Epithelial cell of proximal tubule (primary cell): ENCODE measurements at places on chromosomes 16 and 17. TPM values are rescaled to one million over a fixed set of nuclear protein-coding genes. Genes with fewer than 3 reads are reported as not detected.

The OR1A2 gene
- not detected in 2 replicates for total RNA-seq

The ZDHHC1 gene
- 1.8 and 7.3 TPM in 2 replicates for total RNA-seq

The CRYBA1 gene
- not detected in 2 replicates for total RNA-seq

The TP53TG3F gene
- total RNA-seq = not detected in 2 replicates

The KRTAP9-4 gene
- total RNA-seq = not detected in 2 replicates

The KRT40 gene
- not detected in 2 replicates for total RNA-seq

- DNase-seq = no peak
Measured at GRCh38 chr17:59972778-59973177, 8.2 kb upstream of the RNFT1 start.

GRCh38 chr17:83067718-83068261, 11.6 kb upstream of the METRNL start:
- DNase-seq = no peak

GRCh38 chr16:75854152-75854551, 127.9 kb upstream of the CPHXL start:
- no peak for DNase-seq

DNA sequence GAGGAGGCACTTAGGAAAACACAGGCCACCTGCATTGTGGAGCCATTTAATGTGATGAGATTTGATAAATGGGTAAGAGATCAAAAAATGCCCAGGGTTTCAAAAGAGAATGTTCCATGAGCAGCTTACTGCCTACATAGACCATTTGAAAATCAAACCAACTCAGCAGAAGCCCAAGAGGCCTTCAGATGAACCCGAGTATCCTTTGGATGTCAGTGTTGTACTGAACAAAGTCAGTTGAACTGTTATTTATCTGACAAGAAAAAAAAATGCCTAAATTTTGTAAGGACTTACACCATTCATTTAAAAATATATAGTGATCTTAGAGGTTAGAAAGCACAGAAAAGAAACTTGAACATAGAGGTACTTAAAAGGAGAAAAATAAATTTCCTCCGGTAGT, 381.7 kb downstream of the ZFHX3 start:
- DNase-seq = no peak

GRCh38 chr17:49074851-49075540, 57.6 kb upstream of the B4GALNT2 start:
- no peak for DNase-seq

- DNase-seq = no peak
Measured at GRCh38 chr16:11356573-11357331, 11.5 kb downstream of the RMI2 start.

DNA sequence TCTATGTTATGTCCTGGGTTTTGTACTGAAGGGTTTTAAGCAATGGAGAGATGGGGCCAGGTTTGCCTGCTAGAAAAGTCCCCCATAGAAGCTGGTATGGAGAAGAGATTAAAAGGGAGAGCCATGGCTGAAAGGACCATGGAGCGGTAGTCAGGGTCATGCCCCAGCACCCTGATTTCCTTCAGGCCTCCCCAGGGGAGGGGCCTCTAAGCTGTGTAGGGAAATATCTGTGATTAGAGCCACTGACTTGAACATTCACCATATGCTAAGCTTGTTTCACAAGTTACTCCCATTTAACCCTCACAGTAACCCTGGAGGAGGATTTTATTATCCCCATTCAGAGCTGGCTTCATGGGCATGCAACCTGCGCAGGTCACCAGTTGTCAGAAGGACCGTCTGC, 3.8 kb upstream of the ATP2A3 start:
- DNase-seq = no peak

GRCh38 chr17:76312735-76313134, 4.7 kb upstream of the QRICH2 start:
- no peak for DNase-seq

- DNase-seq = no peak
Measured at GRCh38 chr16:65012357-65012756, 109.5 kb downstream of the CDH11 start.

- DNase-seq = no peak
Measured at GRCh38 chr16:67470359-67470758, 10.6 kb downstream of the ATP6V0D1 start.

DNA sequence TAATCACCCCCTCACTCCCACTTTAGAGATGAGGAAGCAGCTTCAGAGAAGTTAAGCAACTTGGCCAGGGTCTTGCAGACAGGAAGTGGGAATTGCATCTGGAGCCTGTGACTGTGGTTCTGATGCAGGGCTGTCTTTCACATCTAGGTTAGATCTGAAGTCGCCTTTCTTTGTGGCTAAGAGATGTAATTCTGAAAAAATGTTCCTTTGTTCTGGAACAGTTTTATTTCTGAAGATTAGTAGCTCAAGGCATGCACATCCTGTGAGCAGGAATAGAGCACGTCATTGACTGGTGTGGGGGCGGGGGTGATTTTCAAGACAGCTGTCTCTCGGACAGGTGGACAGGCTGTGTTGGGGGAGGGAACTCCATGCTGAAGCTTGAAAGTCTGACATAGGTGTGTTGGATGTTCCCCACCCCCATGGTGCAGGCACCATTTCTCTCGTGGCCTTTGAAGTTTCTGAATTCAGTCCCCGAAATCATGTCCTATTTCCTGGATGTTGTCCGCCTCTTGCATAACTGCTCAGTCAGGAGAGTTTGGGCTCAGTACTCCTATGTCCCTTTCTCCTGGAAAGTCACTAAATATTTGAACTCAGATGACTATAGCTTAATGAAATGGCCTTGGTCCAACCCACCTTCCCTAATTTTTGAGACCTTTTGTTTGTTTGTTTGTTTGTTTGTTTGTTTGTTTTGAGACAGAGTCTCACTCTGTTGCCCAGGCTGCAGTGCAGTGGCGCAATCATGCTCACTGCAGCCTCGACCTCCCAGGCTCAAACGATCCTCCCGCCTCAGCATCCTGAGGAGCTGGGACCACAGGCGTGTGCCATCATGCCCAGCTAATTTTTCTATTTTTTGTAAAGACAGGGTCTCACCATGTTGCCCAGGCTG, 21.0 kb upstream of the HERPUD1 start:
- no peak for DNase-seq

GRCh38 chr17:44037471-44037870, 22.7 kb upstream of the TMEM101 start:
- DNase-seq = no peak

DNA sequence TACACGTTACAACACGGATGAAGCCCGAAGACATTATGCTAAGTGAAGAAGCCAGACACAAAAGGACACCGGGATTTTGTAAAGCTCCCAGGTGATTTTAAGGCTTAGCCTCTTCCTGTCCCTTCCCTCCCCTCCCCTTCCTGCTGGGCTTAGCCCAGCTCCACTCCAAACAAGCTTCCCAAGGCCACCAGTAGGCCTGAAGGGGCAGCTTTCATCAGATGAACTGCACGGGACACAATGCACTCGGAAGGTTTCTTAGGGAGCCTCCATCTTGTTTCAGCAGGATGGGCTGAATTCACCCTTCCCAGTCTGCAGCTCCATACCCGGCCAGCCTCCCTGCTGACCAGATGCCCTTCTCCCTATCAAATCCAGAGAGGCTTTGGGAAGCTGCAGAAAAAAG, 10.4 kb downstream of the MEFV start:
- no peak for DNase-seq

DNA sequence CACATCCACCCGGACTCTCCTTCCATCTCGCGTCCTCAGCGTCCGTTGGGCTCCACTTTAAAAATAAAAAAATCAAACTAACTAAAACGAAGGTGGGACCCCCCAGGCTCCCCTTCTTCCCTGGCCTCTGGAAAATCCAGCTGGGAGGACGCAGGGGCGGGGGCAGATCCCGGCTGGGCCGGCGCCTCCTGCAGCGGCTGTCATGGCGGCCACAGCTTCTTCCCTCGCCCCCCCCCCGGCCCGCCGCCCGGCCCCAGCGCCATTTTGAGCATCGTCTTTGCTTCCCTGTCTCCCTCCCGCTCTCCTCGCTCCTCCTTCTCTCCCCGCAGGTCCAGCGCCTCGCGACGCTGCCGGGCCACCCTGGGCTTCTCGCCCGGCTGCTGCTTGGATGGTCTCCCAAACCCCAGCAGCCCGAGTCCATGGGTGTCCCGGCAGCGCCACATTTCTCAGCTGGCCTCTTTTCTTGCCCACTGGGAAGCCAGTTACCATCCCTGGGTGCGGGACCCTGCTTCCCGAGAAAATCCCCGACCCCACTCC, 3.3 kb downstream of the HOXB2 start:
- no peak for DNase-seq

DNA sequence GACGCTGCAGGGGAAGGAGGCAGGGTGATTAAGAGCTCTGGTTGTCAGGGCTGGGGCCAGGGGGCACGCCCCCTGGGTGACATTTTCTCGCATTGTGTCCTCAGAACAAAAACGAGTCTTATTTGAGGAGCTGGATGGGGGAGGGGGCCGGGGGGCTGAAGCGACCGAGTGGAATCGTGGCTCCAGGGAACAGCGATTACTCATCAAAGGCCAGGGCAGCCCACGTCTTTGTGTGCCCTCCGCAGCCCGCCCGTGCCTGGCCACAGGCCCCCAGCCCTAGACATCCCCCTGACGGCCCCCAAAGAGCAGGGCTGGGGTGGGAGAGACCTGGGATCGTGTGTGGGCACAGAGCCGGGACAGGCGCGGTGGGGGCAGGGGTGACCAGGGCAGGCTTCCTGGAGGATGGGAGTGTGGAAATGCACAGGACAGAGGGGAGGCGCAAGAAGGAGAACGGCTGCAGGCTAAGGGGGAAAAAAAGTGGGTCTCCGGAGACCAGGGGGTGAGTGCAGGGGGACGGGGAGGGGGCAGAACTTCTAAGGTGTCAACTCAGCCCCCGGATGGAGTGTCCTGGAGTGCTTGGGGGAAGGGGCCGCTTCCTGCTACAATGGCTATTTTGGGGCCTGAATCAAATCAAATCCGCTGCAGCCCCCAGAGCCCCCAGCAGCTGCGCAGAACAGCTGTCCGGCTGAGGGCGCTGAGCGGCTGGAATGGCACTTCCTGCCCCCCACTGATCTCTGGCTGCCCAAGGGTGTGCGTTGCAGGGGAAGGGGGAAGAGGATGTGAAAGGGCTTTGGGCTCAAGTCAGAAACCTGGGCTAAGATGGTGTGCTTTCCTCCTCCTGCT, 24.0 kb upstream of the PHB1 start:
- DNase-seq = no peak

GRCh38 chr17:75633486-75634375, 497 bp downstream of the SMIM5 start:
- peak; percentile 42 for DNase-seq

DNA sequence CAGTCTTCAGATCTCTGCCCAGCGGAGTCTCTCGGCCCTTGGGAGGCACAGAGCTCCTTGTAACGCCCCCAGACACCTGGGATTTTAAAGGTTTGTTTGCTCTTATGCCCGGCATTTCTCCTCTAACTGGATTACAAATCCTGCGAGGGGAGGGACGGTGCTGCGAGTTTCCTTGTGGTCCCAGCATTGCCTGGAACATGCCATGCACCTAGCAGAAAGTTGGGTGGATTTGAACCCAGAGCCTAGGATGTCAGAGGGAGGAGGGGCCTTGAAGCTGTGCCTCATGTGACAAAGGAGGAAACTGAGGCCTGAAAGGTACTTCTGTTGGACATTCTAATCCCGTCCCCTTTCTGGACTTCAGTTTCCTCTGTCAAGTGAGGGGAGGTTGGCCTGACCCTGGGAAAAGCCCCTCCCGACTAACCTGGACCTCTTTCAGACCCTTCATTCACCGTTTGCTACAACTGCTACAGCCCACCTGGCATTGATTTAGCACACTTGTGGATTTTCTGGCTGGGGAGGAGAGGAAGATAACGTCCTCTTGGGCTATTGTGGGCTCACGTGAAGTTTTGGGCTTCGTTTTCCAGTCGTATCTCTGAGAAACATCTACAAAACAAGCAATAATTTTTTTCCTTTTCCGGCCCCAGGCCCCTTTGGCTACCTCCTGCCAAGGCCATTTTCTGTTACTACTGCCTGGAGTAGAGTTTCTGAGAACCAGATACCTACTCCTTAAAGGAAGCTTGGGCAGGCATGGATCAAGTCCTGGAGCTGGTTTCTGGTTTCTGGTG, 30.9 kb downstream of the MRC2 start:
- DNase-seq = no peak

GRCh38 chr16:24729243-24729950, at the start of gene TNRC6A:
Gene TNRC6A (plus strand): TSS chr16:24729651. CDS start chr16:24729842, 191 bp downstream.
- no peak for DNase-seq

DNA sequence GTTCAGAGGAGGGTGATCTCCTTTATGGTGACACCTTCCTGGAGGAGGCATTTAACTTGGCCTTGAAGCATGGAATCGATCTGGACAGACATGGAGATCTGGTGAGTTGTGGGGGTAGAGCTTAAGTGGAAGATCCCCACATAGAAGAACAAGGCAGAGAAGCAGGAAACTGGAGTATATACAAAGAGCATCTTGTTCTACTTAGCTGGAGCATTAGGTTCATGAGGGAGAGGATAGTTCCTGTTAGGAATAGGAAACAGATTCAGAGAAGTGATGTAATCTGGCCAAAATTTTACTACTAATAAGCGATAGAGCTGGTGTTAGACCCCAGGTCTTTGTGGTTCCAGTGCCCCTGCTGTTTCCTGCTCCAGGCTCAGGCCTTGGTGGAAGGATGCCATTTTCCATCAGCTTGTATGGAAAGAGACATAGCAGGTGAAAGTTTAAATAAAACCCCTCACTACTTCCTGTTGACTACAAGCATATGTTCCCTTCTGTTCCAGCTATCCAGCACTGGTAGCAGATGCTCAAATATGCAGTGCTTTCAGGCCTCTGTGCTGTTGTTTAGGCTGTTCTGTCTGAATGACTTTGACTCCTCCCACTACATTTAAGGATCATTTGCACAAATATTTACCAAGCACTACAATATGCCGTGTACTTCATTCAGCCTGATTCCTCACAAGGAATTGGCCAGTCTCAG, 9.4 kb downstream of the RPAIN start:
- DNase-seq = no peak

DNA sequence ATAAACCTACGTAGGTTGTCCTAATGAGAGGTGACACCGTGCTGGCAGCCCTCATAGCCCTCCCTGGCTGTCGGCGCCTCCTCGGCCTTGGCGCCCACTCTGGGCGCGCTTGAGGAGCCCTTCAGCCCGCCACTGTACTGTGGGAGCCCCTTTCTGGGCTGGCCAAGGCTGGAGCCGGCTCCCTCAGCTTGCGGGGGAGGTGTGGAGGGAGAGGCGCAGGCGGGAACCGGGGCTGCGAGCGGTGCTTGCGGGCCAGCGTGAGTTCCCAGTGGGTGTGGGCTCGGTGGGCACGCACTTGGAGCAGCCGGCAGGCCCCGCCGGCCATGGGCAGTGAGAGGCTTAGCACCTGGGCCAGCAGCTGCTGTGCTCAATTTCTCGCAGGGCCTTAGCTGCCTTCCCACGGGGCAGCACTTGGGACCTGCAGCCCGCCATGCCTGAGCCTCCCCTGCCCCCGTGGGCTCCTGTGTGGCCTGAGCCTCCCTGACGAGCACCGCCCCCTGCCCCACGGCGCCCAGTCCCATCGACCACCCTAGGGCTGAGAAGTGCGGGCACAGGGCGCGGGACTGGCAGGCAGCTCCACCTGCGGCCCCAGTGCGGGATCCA, 40.1 kb upstream of the AMZ2 start:
- DNase-seq = no peak
